Pulmonary artery endothelial cell (primary cell): ENCODE measurements at places on chromosomes 2 and 18. TPM values are rescaled to one million over a fixed set of nuclear protein-coding genes. Genes with fewer than 3 reads are reported as not detected.

Gene HSBP1L1
- 1.4 and 1.7 TPM in 2 replicates for total RNA-seq

Gene LBX2
- 2.4 and 4.2 TPM in 2 replicates for total RNA-seq

Gene SERPINB13
- not detected in 2 replicates for total RNA-seq

Gene NCK2
- total RNA-seq, result 33.9 and 40.2 TPM in 2 replicates

Gene ST8SIA5
- not detected in 2 replicates for total RNA-seq

Gene GNLY
- total RNA-seq, result not detected in 2 replicates

Gene MTX2
- total RNA-seq, result 25.6 and 34.5 TPM in 2 replicates

Gene ANKRD30B
- total RNA-seq, result not detected in 2 replicates

Gene CENPA
- 14.2 and 28.3 TPM in 2 replicates for total RNA-seq

Gene PRSS56
- total RNA-seq, result not detected in 2 replicates

Gene ORMDL1
- total RNA-seq, result 30.7 and 39.7 TPM in 2 replicates

Gene ANKRD62
- total RNA-seq, result not detected in 2 replicates

Gene CCDC68
- 1.1 and 1.6 TPM in 2 replicates for total RNA-seq
